ENCODE measurements at places on chromosomes 5 and 9.

DNA sequence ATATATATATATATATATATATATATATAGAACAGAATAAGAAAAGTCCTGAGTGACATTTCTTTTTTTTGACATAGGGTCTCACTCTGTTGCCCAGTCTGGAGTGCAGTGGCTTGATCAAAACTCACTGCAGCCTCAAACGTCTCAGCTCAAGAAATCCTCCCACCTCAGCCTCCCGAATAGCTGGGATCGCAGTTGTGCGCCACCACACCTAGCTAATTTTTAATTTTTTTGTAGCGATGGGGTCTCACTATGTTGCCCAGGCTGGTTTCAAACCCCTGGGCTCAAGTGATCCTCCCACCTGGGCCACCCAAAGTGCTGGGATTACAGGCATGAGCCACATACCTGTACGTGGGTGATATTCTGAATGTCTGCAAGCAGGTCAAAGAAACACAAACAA lies 48.3 kb downstream of the SPRY4 start:
- no peak for DNase-seq

GRCh38 chr9:21692390-21692789 lies 110.0 kb upstream of the MTAP start:
- DNase-seq: no peak

GRCh38 chr9:115498303-115498702 lies 380.3 kb upstream of the TNC start:
- DNase-seq: no peak

DNA sequence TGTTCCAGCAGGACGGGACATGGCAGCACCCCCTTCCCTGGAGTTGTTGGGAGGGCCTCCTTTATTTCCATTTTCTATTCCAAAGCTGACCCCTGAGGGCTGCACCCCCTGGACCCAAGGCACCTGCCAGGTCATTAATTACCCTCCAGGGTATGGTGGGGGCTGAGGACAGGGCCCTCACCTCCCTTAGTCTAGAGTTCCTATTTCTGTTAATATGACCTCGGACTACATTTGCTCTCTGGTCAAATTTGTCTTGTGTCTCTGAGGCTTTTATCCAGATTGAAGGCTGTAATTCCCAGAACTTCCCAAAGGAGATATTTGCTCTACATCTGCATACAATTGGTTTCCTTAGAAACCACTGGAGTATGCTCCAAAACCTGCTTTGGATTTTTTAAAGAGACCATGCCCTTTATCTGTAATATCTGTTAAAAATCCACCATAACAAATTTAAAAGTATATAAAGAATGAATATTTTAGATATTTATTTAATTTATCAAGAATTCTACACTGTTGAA lies 16.8 kb downstream of the PHF2 start:
- no peak for DNase-seq

Data from NCI-H748 treated with DMSO at 0.1 percent for 48 hours (cell line).